Lower lobe of right lung (tissue), 2 donors: ENCODE measurements at places on chromosomes 7 and 10. TPM values are rescaled to one million over a fixed set of nuclear protein-coding genes. Genes with fewer than 3 reads are reported as not detected.

The AGBL3 gene
- 6.1 TPM for total RNA-seq

The TMEM225B gene
- total RNA-seq: 0.30 TPM

The ACHE gene
- 0.97 TPM for total RNA-seq

The NAT16 gene
- total RNA-seq: not detected

The MET gene
- 74.3 TPM for total RNA-seq

The PNLIPRP2 gene
- total RNA-seq: not detected

The TMEM178B gene
- 0.18 TPM for total RNA-seq

The EPHB6 gene
- total RNA-seq: 12.2 TPM

The WNT2 gene
- total RNA-seq: 9.0 TPM

The CPXM2 gene
- 6.3 TPM for total RNA-seq
